ENCODE measurements at places on chromosomes 13 and 19.

- DNase-seq: no peak
These were observed 279.0 kb downstream of the NHLRC3 start for GRCh38 chr13:39317291-39317690.

- DNase-seq: peak; percentile 76
These were observed 3.8 kb downstream of the DOCK9 start for GRCh38 chr13:98974053-98974452.

DNA sequence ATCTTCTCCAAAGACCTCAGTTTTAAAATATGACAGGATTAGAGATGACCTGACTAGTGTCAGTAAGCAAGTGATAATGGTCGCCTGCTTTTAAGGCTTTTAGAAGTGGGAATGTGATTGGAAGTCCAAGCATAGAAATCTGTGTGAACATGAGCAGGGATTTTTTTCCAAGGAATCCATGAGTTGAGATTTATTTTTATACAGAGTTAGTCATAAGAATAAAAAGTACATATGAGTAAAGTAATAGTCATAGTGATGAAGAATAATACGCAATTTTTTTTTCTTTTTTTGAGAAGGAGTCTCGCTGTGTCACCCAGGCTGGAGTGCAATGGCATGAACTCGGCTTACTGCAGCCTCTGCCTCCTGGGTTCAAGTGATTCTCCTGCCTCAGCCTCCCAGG, 1.6 kb downstream of the ZNF546 start:
- no peak for DNase-seq

DNA sequence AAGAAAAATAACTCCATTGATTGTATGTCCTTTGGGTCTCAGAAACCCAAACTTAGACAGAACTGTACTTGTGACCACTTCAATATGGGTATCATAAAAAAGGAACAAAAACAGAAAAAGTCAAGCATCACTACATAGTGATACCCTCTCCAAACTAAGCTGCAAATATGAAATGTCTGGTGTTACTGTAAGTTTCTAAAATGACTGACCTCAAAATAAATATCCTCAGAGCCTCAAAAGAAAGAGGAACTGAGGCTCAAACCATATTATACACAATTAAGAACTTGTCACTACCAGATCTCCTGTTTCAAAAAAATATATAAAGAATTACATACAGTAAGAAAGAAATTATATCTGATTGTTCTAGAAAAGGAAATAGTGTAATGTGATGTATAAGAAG, 787.9 kb upstream of the KLHL1 start:
- DNase-seq: no peak

DNA sequence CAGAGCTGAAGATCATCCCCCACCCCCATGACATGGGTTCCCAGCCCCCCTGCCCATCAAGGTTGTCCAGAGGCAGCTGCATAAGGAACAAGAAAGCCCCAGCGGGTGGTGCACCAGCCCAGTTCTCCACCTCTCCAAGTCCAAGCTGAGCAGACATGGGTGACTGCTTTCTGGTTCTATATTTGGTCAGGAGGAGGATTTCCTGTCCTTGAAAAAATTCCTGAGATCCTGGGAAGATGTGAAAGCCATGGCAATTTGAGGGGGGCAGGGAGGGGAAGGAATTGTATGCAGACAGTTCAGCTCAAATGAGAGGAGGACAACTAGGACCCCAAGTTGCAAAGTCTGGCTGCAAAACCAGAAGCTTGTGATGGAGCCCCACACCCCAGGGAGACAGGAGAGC, 55.4 kb upstream of the ADGRE5 start:
- no peak for DNase-seq

DNA sequence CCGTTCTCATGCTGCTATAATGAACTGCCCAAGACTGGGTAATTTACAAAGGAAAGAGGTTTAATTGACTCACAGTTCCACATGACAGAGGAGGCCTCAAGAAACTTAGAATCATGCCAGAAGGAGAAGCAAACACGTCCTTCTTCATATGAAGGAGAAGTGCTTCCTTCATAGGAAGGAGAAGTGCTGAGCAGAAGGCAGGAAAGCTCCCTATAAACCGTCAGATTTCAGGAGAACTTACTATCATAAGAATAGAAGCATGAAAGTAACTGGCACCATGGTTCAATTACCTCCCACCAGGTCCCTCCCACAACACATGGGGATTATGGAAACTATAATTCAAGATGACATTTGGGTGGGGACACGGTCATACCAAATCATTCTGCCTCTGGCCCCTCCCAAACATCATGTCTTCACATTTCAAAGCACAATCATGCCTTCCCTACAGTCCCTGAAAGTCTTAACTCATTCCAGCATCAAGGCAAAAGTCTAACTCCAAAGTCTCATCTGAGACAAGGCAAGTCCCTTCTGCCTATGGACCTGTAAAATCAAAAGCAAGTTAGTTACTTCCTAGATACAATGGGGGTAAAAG, 10.6 kb downstream of the ACOD1 start:
- DNase-seq: no peak

DNA sequence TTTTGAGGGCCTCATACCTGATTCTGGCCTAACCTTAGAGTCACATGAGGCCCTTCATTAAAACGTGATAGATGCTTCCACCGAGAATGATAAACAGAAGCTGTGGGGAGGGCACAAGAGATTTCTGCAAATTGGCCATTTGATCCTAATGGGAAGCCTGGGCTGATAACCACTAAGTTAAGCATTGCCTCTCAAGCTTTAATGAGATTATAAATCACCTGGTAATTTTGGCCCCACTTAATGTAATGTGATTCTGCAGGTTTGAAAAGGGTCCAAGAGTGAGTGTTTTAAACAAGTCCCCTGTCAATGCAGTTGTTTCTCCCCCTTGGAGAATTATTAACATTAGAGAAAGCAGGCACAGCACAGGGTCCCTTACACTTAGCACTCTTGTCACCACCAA, 42.0 kb downstream of the ZNF486 start:
- DNase-seq: no peak

DNA sequence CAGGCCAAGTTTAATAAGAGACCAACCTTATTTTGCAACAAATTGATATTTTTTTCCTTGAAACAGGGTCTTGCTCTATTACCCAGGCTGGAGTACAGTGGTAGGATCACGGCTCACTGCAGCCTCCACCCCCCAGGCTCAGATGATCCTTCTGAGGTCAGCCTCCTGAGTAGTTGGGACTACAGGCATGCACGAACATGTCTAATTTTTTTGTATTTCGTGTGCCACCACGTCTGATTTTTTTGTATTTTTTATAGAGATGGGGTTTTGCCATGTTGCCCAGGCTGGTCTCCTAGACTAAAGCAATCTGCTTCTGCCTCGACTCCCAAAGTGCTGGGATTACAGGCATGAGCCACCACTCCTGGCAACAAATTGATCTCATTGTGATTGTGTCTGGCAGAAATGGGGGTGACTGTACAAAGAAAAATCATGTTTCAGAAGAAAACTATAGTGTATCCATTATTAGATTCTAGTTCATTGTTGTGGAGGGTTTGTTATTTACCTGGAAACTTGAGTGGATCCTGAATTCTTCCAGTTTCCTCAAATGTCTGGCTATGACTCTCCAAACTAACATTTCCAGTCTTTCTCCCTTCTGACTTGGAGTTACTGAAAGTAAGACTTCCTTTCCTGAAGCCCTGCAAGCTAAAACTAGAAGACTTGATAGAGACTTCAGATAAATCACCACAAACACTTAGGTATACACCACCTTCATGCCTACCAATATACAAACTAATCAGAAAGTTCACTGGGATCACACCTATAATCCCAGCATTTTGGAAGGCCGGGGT, 17.3 kb upstream of the AKT2 start:
- DNase-seq: no peak

DNA sequence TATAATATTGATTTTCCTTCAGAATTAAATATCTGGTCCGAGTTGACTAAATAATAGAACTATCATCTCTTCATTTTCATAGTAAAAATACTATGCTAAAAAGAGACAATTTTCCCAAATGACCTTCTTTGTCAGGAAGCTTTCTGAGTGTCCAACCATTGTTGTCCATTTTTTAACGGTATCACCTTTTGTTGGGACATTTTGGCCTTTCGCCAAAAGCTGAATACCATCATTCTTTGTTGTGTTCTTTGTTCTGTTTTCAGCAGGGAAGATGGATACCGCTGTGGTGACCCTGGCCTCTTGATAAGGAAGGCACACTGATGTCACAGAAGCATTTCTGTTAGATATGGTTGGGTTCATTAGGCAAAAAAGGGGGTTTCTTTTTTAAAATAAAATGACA, 654.4 kb upstream of the GPC6 start:
- no peak for DNase-seq

- DNase-seq: no peak
These were observed 2812.6 kb downstream of the PCDH9 start for GRCh38 chr13:64417581-64417980.

- no peak for DNase-seq
These were observed 22.6 kb downstream of the KDM4B start for GRCh38 chr19:4991538-4991937.

- DNase-seq: no peak
These were observed 40.0 kb downstream of the ADPRHL1 start for GRCh38 chr13:113413178-113413897.

DNA sequence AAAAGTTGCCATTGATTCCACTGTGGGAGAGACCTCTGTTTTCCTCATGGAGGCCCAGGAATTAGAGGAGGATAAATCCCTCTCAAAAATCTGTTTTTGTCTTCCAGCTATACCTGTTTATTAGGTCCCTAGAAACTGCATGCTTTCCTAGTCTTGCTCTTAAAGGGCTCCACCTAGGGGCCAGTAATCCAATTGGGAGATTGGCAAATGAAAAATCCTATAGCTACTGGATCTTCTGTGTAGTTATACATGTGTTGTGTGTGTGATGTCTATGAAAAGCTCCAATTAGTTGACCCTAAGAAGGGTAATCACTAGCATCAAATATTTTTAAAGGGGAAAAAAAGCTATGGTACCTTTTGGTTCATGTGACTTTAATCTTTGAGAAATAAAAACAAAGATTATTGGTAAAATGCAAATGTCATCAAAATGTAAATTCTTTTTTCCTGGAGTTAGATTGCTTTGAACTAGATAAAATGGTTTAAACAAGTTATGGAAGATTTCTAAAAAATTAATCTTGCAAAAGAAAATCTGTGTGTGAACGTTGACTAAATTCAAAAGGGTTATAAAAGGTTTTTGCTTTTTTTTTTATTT, 63.4 kb upstream of the C1QTNF9B start:
- no peak for DNase-seq

DNA sequence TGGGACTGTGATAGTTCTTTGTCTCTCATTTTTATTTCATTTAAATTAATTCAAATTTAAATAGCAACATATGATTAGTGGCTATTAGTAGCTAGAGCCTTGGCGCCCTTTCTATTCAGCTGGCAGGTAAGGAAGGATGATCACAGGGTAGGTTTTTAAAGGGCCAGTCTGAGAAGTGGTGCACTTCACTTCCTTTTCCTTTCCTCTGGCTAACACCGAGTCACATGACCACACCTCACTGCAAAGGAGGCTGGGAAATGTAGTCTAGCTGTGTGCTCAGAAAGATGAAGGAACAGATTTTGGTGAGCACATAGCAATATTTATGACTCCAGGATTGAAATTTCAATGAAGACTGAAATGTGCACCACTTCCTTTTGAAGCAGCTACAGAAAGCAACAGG, 128.7 kb downstream of the TSHZ3 start:
- no peak for DNase-seq

DNA sequence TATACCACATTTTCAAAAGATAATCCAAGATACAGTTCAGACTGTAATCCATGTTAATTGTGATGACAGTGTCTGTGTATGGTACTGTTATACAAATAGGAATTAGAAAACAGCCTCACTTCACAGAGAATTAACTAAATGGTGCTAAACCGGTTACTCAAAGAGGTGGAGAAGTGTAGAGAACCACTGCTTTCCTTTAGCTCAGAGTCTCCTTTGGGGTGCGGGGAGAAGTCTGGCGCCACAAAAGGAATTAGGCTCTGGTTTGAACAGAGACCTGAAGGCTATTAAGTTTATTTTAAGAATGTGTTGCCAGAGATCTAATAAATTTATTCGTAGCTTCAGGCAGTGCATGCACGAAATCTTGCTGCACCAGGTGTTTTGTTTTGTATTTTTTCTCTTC, 65.8 kb downstream of the FREM2 start:
- DNase-seq: no peak

DNA sequence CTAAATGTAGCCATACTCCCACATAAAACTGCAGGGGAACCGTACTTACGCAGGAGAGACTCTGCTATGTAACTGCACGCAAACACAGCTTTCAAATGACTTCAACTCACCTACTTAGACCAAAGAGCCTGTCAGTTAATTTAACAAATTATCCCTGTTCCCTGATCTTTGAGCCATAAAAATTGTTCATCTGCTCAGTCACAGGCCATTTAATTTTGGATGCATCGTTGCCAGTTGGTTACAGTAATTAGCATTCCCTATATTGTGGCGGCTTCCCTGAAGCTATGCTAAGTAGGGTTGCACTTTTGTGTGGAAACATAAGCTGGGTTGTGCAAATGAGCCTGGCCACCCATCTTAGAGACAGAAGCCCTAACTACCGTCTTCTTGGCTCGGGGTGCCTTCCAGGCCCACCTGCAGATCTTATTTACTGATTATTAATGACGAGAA, 21.2 kb upstream of the OBI1 start:
- no peak for DNase-seq

GRCh38 chr19:8695501-8695900, 3.1 kb downstream of the ACTL9 start:
- DNase-seq: no peak

- no peak for DNase-seq
These were observed 1.0 kb downstream of the GRIK5 start for GRCh38 chr19:42068756-42069571.

DNA sequence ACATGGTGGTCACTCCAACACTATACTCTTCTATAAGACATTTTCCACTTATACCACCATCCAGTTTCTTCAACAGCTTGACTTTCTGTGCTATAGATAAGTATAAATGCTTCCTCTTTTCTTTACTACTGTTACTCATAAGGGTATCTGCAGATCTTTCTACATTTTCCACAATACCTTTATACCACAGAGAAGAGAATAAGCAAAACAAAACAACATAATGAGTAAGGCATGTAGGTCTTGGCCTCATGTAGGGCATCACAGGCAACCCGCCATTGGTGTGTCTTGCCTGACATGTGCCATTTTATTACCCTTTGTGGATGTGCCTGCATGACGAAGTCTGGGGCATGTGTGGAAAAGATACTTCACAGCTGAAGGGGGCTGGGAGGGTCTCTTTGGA, 265.3 kb upstream of the STARD13 start:
- DNase-seq: no peak

- DNase-seq: no peak
These were observed 127.0 kb upstream of the IPO5 start for GRCh38 chr13:97826421-97827012.

GRCh38 chr13:74452881-74453280, 318.7 kb upstream of the KLF12 start:
- no peak for DNase-seq

DNA sequence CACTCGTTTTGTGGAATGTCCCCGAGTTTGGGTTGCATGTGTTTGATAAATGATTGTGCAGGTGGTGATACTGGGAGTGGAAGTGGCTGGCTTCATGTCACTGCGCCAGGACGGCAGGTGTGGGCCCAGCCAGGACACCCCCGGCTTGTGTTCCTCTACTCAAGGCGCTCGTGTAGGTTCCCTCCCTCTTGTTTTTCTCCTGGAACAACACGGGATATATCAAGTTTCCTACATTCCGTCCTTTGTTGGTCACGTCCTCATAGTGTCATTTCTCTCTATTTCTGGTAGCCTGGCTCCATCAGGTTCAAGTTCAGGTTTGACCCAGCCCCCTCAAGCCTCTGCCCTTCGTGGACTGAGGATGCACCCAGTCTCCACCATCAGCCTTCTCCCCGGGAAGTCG, 16.3 kb downstream of the IL17D start:
- no peak for DNase-seq

Data from GDM1 (cell line).